Pancreas (tissue), 10 donors: ENCODE measurements at places on chromosomes 3 and 15.

DNA sequence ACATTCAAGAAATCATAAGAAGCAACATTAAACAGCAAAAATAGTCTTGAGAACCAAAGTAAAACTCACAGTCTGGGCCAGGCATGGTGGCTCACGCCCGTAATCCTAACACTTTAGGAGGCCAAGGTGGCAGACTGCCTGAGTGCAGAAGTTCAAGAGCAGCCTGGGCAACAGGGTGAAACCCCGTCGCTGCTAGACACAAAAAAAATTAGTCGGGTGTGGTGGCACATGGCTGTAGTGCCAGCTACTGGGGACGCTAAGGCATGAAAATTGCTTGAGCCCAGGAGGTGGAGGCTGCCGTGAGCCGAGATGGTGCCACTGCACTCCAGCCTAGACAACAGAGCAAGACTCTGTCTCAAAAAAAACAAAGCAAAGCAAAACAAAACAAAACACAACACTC, 117.7 kb upstream of the GOLGA6L6 start:
- no peak for DNase-seq
- H3K4me3 ChIP-seq: no peak overlapping the region
- H3K27me3 ChIP-seq: no peaks in the 10 kb centered on the region
- no peaks in the 10 kb centered on the region for H3K36me3 ChIP-seq

DNA sequence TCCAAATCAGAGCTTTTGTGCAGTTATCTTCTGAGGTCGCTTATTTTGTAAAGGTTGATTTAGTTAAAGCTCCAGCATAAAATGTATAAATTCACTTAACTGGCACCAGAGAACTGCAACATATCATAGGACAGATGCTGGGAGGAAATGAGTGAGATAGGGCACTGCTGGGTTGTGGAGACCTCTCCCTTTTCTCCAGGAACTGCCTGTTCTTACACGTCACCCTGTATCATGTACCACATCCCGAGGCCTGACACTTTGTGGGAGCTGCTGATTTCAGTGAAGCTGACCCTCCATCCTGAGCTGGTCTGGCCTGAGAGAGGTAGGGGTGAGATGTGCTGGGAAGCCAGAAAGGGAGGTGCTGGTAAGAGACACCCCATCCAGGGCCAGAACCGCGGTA, 213.8 kb upstream of the FEZF2 start:
- H3K27me3 ChIP-seq: no peaks in the 10 kb centered on the region
- H3K4me1 ChIP-seq: no peaks in the 10 kb centered on the region
- no peaks in the 10 kb centered on the region for H3K36me3 ChIP-seq
- no peak overlapping the region for H3K27ac ChIP-seq
- no peak overlapping the region for H3K4me3 ChIP-seq

- peaks cover 5% of the 10 kb centered on the region for H3K4me1 ChIP-seq
- no peaks in the 10 kb centered on the region for H3K36me3 ChIP-seq
- H3K4me3 ChIP-seq: no peak overlapping the region
These were observed 4.6 kb downstream of the ATP13A3 start for GRCh38 chr3:194482196-194482593.

DNA sequence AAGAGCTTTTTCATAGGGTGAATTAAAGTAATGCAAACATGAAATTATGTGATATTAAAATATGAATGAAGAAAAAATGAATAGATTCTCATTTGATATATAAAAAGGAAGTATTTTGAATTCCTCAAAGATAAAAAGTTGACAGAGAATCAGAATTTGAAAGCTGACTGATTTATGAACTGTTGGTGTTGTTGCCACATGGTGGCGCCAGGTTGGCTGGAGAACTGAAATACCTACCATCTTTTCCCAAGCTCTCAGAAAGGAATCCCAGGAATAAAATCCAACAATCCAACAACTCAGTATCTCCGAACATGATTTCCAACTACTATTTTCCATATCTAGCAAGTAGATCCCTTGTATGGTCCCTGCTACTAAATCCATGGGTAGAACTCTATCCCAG, 3.1 kb downstream of the MYRIP start:
- no peak overlapping the region for H3K27ac ChIP-seq
- H3K36me3 ChIP-seq: no peaks in the 10 kb centered on the region
- DNase-seq: no peak
- no peaks in the 10 kb centered on the region for H3K27me3 ChIP-seq
- H3K4me3 ChIP-seq: no peak overlapping the region
- peaks cover 8% of the 10 kb centered on the region for H3K4me1 ChIP-seq

DNA sequence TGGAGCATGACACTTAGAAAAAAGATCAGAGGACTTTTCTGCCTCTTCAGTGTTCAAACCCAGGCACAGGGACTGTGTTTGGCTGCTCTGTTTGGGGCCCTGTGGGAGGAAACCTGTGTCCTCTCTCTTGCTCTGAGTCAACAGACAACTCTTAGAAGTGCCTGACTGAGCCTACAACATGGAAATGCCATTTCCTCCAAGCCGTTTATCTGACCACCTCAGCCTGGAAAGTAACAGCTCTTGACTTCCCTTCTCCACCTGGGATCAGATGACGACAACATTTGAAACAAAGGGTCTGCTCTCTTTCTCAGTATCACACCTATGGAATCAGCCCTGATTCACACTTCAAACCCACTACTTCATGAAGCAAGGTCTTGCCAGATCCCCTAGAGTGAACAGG, 91.3 kb upstream of the CTDSPL start:
- H3K4me1 ChIP-seq: peaks cover 26% of the 10 kb centered on the region
- no peak for DNase-seq
- no peaks in the 10 kb centered on the region for H3K36me3 ChIP-seq
- no peak overlapping the region for H3K4me3 ChIP-seq
- no peaks in the 10 kb centered on the region for H3K27me3 ChIP-seq

DNA sequence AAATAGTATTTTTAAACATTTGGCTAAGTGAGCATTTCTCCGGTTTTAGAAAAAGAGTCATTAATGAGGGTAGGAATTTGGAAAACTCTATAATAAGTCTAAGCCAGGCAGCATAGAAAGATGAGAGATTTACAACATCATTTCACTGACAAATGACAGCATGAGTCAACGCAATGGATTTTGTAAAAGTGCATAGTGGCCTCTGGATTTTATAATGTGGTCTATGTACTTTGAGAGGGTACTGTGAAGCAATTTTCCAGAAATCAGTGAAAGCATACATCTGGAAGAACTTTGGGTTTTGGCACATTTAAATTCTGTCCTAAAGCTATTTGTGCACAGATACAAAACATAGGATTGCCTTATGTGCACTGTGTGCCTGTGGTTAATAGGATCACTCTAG, 130.8 kb upstream of the CCNL1 start:
- no peaks in the 10 kb centered on the region for H3K27me3 ChIP-seq
- H3K4me3 ChIP-seq: no peak overlapping the region
- no peak for DNase-seq
- H3K36me3 ChIP-seq: no peaks in the 10 kb centered on the region
- H3K4me1 ChIP-seq: no peaks in the 10 kb centered on the region

DNA sequence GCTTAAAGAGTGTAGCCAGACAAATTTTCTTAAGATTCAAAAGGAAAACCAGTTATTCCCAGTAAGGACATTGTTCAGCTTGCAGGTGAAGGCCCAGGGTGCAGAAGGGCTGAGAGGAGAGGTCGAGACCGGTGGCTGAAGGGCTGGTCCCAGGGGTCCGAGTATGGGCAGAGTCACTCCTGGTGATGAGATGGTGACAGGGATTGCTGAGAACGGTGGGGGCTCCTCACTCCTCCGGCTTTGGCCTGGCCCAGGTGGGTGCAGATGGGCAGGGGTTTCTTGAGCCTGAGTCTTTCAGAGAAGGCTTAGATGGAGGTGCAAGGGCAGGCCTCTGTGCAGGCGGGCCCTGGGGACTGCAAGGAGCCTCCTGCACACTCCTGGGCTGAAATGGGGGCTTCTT, 56.2 kb downstream of the ZNF445 start:
- H3K27ac ChIP-seq: no peak overlapping the region
- DNase-seq: no peak
- H3K27me3 ChIP-seq: no peaks in the 10 kb centered on the region
- no peak overlapping the region for H3K4me3 ChIP-seq
- H3K4me1 ChIP-seq: no peaks in the 10 kb centered on the region

- no peaks in the 10 kb centered on the region for H3K36me3 ChIP-seq
- peak; percentile 44 for DNase-seq
- H3K27ac ChIP-seq: peak overlapping the region; percentile 15
- H3K4me3 ChIP-seq: no peak overlapping the region
These were observed 5.9 kb upstream of the NDUFAF1 start for GRCh38 chr15:41408234-41408641.

DNA sequence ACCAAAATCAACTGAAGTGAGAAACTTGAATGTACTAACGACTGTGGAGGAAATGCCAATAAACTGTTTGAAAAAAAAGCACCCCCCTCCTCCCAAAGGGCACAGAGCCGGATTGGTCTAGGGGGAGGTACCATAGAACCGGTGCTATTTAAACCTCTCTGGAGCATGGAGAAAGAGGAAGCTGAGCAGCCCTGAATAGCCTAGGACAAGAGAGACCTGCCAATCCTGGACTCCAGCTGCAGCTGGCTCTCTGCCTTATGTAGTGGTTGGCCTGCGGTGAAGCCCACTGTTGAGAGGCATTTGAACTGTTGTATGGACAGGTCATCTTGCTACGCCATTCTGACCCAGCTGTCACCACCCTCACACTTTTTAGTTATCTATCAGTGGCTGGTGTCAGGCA, 1.5 kb upstream of the SH3GL3 start:
- no peaks in the 10 kb centered on the region for H3K27me3 ChIP-seq
- no peak overlapping the region for H3K27ac ChIP-seq
- no peaks in the 10 kb centered on the region for H3K36me3 ChIP-seq

DNA sequence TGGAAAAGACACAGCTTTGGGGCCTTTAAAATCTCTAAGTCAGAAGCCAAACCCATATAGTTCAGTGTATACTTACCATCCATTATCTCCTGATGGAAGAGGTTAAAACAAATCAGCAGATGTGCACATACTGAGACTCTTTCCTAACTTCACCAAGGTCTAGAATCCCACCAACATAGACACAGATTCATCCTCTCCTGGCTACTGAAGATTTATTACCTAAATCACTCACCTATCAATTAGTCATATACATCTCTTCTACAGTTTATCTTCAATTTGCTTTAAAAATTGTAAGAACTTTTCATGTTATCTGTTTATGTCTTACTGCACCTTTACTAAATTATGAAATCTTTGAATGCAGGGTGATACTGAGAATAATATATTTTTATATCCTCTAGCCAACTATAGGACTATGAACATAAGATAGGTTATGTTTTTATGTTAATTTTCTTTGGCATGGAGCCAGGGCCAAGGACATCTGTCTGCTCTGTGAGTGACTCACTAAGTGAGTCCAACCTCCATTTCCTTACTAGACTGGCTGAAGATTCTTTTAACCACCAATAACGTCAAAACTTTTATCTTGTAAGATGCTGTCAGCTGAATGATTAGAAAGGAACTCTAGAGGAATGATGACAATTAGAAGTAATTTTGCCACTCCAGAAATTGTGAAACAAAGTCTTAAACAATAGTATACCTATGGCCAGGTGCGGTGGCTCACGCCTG, 397.6 kb downstream of the FOXP1 start:
- no peak overlapping the region for H3K4me3 ChIP-seq
- no peak overlapping the region for H3K27ac ChIP-seq
- no peak for DNase-seq
- H3K36me3 ChIP-seq: no peaks in the 10 kb centered on the region
- H3K27me3 ChIP-seq: no peaks in the 10 kb centered on the region

DNA sequence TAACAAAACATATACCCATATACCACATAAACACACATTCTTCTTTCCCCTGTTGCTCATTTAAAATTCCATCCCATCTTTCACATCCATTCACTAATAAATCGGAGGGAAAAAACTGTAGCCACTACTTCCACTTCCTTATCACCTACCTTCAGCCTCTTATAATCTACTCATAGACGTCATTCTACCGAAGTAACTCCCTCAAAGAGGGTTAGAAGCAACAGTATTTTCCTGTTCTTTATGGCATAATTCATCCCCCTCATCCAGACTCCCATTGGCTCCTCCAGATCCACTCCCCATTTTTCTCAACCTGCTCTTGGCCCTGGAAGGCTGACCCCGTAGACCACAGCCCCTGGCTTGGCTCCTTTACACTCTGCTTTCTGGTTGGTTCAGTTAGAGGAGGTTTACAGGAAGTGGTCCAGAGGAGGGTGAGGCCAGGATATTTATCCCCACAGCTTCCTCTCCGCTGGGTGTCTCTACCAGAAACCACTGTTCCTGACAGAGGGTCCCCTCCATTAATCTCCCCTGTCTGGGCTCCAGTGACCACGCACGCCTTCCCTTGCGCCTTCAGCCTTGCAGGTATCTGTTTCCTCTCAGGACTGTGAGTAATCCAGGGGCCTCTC, 46.3 kb downstream of the FMN1 start:
- no peak overlapping the region for H3K27ac ChIP-seq
- H3K36me3 ChIP-seq: no peaks in the 10 kb centered on the region
- no peaks in the 10 kb centered on the region for H3K4me1 ChIP-seq

DNA sequence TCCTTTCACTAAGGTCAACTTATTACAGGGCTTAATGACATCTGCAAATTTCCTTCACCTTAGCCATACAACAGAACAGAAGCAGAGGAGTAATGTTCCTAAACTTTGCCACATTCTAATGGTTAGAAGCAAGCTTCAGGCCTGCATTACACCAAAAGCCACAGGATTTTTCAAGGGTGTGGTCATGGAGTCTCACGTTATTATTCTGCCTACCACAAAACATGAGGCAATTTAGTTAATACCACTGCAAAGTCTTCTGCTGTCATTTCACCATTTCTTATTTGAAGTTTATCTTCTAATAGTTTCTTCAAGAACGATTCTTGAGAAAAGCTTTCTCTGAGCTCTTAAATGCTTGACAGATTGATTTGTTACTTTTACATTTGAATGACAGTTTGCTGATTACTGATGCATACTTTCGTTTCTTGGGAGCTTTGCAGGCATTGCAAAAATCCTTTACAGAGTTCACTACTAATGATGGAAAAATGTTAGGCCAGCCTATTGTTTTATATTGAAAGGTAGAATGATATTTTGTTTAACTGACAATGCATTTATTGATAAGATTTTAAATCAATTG, 1257.1 kb downstream of the NSUN3 start:
- H3K27me3 ChIP-seq: no peaks in the 10 kb centered on the region
- H3K4me3 ChIP-seq: no peak overlapping the region
- no peaks in the 10 kb centered on the region for H3K4me1 ChIP-seq
- no peak overlapping the region for H3K27ac ChIP-seq

DNA sequence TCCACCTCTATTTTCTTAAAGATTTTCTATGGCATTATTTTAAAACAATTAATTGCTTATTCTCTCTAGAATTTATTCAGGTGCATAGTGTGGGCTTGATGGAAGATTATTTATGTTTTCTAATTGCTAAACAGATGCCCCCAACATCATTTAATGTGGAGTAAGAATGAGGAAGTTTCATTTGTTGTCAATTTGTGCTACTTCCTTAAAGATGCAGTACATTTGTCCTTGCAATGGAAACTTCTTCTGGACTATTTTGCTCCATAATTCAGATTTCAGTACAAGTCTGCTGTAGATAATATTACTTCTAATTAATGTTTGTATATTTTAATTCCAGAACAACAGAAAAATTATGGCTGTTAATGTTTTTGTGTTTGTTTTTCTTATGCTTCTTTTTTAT, 104.8 kb downstream of the TGFBR2 start:
- H3K4me1 ChIP-seq: no peaks in the 10 kb centered on the region
- H3K27me3 ChIP-seq: no peaks in the 10 kb centered on the region
- no peak for DNase-seq
- no peak overlapping the region for H3K27ac ChIP-seq
- H3K36me3 ChIP-seq: no peaks in the 10 kb centered on the region
- no peak overlapping the region for H3K4me3 ChIP-seq
